ENCODE measurements at places on chromosomes 13 and 19.
A peak's percentile ranks its signal among the peaks of the same experiment; 100 is the strongest.

GRCh38 chr13:93345024-93345423, 118.4 kb downstream of the GPC6 start:
- DNase-seq, result no peak

DNA sequence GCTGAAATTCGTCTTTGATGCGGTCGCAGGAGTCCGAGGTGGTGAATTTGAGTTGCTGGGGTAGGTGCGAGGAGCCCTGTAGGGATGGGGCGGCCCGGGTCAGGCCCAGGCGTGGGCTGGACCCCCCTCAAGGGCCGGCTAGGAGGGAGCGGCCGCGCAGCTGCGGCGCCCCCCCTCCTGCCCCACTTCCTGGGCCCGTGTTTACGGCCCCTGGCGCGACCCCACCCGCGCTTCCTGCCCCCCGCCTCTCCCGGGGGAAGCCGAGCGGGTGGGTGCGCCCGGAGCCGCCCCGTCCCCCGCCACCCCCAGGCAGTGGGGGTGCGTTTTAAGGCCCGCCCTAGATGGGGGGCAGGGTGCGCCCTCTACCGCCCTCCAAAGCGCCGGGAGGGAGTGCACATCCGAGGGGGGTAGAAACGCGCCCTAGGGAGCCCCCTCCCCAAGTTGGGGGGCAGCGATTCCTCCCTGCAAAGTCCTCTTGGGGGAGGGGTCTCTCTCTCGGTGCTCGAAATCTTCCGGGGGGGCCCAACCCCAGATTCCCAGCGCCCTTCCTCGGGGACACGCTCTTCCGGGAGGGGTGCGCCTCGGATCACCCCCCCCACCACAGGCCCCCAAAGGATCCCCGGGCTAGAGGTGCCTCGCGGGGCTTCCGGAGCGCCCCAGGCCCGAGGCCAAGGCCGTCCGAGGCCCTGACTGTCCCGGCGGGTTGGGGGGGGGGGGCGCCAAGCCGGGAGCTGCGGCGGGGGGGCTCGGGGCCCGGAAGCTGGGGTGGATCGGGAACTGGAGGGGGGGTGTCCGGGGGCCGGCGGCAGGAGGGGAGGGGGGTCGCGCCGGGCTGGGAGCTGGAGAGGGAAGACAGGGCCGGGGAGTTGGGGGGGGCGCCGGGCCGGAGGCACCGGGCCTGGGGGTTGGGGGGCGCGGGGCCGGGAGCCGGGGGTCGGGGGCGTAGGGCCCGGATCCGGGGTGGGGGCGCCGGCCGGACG, 823 bp downstream of the TLE5 start:
- DNase-seq, result peak; percentile 85

GRCh38 chr13:26476782-26477142, 80.7 kb upstream of the WASF3 start:
- DNase-seq, result no peak

- no peak for DNase-seq
Observed at GRCh38 chr19:55220525-55220924, 8.0 kb downstream of the TMEM86B start.

DNA sequence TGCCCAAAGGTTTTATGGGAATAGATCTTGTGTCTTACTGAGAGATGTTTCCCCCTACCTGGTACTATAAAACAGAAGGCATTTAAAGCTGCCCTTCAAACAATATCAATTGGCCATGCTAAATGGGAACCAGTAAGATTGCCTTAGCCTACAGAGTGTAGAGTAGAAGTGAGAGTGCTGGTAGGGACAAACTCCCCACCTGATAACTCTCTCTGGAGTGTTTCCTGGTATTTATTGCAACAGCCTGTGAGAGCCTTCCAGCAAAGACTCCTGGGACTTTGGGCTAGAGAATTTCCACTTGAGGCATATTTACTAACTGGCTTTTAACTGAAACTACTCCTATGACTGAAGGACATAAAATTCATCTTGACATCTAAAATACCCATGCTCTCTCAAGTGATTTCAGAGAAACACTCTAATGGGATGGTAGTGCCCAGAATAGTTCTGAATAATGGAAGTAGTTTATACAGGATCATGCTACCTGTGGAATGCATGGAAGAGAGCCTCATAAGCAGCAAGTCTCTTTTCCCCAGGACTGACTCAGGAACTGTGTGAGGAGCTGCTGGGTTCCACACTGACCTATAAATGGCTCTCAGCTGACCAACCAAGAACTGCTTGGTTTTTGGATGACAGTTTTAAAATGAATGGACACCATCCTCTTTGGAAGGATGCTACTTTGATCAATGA, 132.7 kb upstream of the SLITRK5 start:
- DNase-seq, result no peak

DNA sequence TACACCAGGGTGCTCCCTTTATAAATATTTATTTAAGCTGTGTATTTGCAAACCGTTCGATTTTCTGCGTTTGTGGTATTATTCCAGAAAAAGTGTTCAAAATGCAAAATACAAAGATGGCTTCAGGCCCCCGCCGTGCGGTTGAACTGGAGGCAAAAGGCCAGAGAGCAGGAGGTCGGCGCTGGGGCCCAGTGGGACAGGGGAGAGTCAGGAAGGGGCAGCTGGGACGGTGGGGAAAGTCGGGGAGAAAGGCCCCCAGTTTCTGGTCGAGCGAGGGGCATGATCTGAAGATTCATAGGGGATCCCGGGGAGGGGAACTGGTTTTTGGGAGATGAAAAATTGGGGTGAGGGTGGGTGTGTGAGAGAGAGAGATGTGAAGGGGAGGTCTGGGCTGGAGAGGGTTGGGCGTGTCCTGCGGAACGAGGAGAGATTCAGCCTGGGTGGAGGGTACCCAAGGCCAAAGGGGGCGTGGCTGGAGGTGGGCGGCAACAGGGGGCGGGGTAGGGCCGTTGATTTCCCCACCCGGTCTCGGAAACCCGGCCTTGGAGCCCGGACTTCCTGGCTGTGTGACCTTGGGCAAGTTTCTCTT, 678 bp downstream of the ISOC2 start:
- DNase-seq, result peak; percentile 41

All from CD4-positive, alpha-beta T cell treated with Interleukin-10 for 1 hour (primary cell).